ENCODE measurements at places on chromosomes 5 and 9.

- DNase-seq: no peak
Measured at GRCh38 chr9:36250079-36250478, 8.2 kb downstream of the GNE start.

DNA sequence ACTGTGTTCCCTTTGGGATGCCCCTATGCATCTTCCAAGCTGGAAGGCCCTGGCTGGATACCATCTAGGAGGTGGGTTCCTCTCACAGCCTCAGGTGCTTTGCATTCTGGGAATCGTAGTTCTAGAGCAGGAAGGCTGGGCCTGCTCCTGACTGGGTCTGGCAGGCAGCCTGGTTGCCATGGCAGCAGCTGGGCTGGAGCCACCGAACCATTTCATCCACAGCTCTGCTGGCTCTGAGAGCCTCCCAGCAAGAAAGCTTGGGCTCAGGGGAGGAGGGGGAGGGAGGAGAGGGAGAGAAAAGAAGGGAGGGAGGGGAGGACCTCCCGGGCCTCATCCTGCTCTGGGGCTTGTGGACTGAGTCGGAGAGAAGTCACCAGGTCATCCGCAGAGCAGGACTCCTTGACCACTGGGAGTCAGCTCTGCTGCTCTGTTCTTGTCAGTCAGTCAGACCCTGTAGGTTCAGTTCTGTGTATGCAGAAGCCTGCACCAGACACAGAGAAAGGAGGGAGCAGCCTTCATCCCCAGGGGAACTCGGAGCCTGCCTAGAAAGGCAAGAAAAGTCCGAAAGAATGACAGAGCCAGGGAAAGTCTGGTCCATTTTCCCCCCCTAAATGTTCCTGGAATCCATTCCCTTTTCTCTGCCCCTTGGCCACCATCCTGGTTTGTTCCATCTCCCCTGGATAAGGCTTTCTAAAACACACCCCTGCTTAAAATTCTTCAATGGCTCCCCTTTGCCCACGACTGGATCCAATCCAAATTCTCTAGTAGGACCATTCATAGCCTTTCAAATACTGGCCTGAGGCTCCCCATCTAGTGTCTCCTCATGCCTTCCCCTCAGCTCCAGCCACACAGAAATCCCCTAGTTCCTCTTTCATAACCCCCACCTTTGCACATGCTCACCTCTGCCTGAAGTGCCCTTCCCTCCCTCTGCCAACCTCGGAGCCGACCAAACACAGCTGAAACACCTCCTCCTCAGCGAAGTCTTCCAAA lies 65.4 kb upstream of the ARAP3 start:
- DNase-seq: peak; percentile 68

DNA sequence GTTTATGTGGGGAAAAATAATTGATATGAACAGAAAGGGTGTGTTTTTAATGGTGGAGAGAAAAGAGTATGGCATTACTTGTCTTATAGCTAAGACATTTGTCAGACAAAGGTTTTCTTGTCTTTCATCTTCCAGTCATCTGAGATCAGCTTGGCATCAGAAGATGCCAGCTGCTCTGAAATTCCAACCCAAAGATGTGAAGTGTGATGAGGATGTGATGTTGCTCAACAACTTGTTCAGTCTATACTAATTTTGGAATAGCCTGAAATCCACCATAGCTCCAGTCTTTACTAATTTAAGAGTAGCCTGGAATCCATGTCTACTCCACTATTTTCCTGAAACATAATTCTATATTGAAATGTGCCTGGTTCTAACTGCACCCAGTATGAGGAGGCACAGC lies 182.3 kb downstream of the CFAP90 start:
- DNase-seq: no peak

DNA sequence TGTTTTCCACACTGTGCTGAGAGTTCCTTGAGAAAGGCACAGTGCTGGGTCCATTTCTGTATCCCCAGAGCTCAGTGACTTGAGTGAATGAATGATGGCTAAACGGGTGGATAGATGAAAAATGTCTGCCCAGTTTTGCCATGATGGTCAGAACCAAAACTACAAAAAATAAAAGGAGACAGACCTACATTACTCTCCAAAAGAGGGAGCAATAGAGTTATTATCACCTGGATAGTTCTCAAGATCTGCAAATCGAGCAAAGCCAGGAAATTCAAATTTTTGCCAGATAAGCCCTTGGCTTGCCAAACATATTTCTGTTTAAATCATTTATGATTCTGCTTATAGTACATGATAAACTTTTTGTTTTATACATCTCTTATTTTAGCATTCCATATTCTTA lies 214.2 kb upstream of the ZNF462 start:
- DNase-seq: peak; percentile 8

DNA sequence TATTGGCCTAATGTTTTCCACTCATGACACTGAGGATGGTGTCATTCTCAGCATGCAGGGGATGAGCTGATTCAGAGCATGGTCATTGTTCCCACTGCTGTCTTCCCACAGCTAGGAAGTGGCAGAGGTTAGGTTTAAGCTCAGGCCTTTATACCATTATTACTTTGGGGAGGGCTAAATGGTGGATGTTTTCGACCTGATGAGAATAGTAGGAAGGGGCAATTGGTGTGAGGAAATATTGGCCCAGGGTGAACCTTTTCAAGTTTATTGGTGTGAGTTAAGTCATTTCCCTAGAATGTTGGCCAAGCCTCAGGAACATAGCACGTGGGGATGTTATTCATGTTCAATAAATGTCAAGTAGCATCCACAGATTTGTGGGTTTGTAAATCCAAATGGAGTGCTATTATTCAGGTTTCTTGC lies 59.6 kb downstream of the ARHGAP26 start:
- DNase-seq: peak; percentile 41

GRCh38 chr9:131275332-131276093 lies 797 bp downstream of the FAM78A start:
- DNase-seq: no peak

DNA sequence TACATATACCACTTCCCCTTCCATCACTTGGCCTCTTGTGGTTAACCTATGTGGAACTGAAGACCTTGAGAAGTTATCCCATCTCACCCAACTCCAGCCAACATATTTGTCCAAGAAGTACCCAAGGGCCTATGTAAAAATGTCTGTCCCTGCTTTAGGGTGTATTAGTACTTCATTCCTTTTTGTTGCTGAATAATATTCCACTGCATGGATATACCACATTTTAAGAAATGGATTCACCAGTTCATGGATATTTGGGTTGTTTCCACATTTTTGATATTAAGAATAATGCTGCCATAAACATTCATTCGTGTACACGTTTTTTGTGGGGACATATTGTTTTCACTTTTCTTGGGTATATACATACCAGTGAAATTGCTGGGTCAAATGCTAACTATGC lies 28.6 kb downstream of the IDNK start:
- no peak for DNase-seq

DNA sequence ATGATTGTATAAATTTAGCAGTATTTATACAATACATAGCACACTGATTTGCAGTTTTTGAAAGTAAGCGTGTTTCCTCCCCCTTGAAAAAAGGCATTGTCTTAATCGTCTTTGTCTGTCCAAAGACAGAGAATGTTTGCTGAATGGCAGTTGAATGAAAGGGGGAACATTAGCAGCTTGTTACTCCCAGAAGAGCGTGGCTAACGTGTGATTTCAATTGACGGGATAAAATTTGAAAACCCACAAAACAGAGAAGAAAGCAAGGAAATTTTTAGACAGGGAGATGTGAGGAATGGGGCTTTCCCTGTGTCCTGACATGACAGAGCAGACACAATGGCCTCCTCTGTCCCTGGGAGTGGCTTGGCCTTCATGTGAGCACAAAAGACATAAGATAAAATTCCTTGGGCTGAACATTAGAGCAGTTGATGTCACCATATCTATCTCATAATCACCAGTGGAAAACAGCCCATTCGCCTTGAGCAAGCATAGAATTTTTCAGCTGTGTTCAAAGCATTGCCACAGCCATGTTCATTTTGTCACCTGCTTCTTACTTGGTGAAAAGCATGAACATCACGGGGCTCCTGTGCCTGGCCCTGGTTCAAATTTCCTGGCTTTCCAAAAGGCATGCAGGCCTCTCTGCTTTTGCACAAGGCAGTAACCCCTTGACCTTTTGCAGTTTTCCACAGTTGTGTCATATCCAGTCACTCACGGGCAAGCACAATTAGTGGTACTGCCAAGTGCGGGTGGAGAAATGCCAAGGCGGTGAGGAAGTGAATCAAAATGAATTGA lies 126.9 kb downstream of the TLE1 start:
- peak; percentile 30 for DNase-seq

DNA sequence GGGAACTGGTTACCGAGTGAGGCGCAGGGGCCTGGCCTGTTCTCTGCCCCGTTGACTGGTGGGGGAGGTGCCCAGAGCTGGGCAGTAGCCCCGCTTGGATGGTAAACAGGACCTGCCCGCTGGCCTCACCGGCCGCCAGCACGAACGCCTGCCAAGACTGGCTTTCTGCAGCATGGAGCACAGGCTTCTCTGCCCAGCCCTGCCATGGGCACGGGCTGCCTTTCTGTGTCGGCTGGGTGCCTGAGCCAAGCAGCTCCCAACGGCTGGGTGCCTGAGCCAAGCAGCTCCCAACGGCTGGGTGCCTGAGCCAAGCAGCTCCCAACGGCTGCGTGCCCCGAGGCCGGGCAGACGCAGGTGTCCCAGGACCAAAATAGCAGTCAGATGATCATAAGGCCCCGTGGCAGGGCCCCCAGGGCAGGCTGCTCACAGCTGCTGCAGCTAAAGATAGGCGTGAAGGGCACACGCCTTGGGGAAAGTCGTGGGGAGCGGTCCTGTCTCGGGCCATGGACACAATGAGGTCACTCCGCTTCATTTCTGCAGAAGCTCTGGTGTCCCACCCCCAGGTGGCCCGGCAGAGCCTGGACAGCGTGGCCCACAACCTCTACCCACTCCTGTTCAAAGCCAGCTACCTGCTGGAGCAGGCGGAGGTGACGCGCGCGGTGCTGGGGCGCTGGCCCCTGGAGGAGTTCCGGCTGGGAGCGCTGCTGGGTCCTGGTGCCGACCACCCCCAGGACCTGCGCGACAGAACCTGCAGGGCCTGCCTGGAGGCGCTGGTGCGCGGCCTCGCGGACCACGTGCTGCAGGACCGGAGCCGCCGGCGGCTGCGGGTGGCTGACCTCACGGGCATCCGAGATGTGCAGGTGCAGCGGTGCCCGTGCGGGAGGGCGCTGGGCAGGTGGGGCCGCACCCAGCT lies at the start of gene LRRC14B:
TSS of gene LRRC14B (plus strand) at position 460 of the 913 bp plus-strand sequence. CDS start at position 504, 44 bp downstream.
- no peak for DNase-seq

GRCh38 chr9:91741522-91741921 lies 208.5 kb downstream of the ROR2 start:
- peak; percentile 79 for DNase-seq

DNA sequence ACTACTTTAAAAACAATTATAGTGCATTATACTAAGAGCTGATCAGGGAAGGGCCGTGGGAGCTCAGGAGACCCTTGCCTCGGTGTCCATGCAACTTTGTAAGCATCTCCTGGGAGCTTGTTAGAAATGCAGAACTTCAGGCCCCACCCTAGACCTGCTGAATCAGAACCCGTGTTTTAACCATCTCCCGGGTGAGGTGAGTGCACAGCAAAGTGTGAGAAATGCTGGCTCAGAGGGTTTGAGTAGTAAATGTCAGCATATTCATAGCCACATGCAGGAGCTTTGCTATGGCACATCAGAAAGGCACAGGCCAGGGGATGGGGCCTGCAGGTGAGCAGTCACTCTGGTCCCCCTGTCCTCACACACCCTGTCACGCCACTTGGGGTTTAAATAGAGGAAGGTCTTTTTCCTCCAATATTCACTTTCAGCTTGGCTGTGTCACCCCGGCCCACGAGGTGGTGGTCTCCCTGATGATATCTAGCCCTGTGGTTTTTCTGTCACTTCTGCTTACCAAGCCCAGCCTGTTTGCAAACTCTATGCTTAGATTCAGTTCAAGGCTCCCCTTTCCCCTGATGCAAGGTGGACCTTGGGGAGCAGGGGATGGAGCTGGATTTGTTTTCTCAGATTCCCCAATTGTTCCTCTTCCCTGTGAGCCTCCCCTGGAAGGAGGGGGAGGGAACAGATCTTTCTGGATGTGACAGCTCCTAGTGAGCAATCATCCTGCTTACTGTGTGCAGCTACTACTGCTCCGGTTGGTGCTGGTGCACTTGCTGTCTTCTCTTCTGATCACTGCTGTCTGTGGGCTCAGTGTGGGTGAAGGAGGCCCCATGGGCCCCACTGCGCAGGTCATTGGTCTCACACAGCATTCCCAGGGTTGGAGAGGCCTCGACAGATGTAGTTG lies 51.8 kb upstream of the TGFBR1 start:
- DNase-seq: no peak

- no peak for DNase-seq
Measured at GRCh38 chr9:15146268-15146700, 160.7 kb downstream of the TTC39B start.

DNA sequence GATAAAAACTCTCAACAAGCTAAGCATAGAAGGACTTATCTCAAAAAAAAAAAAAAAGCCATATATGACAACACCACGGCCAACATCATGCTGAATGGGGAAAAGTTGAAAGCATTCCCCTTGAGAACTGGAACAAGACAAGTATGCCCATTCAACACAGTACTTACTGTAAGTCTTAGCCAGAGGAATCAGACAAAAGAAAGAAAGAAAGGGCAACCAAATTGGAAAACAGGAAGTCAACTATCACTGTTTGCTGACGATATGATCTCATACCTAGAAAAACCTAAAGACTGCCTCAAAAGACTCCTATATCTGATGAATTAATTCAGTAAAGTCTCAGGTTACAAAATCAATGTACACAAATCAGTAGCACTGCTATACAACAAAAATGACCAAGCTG lies 24.6 kb upstream of the PTGER4 start:
- no peak for DNase-seq

DNA sequence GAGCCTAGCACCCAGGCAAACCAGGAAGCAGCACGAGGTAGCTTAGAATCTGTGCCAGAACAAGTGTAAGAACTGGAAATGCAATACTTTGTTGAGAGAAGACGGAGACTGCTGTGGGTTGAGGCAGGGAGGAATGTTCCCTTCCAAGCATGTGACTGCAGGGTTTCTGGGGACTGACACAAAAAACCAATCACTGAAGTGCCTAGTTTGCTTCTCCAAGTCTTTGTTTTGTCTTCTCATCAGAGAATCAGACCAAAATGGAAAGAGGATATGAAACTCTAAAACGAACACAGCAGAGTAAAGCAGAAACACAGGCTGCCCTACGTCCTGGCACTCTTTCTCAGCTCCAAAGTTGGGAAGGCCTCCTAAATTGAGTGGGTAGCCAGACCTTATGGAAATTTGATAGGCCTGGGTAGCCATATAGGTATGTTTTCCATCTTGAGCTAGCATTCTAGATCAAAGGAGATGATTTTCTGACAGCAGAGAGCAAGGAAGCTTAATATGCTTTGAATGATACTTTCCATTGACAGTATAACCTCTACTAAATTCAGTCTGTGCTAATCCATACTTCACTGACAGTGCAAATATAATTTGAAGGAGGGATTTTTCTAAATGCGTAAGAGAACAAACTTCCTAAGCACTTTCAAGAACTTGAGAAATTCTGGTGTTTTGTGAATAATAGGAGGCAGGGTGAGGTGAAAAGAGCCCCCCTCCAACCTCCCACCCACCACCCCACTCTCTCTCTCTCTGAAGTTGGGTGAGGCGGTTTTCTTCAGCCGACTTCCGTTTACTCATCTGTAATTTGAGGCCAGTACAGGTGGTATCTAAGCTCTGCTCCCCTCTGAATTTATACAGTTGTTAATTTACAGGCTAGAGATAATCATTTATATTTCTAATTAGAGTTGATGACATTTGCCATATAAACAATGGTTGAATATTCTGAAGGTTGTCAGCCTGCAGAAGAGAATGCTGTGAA lies 5.5 kb downstream of the ADRB2 start:
- DNase-seq: no peak

GRCh38 chr9:79672236-79672635 lies 100.5 kb downstream of the TLE4 start:
- no peak for DNase-seq

Data from AG20443 (cell line).